Stimulated activated CD4-positive, alpha-beta T cell treated with anti-CD3 and anti-CD28 coated beads, TNF-alpha, amount 100 ng/mL, for 4 hours (primary cell): ENCODE measurements at places on chromosomes 5 and 9.

DNA sequence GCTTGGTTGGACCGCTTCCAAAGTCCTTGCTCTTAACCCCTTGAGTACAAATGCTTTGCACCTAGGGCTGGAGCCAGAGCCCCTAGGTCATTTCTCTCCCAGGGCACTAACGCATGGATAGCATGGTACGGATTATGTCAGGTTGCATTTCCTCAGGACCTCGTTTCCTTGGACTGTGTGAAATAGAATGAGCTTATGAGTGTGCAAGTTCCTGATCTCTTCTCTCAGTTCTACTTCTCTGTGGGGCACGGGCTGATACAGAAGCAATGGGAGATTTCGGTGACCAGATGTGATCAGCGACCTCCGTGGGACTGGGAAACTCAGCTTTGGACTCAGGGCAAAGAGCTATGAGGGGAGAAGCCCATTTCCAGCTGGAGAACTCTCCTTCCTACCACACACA lies 14.2 kb downstream of the SPARC start:
- no peak for DNase-seq

DNA sequence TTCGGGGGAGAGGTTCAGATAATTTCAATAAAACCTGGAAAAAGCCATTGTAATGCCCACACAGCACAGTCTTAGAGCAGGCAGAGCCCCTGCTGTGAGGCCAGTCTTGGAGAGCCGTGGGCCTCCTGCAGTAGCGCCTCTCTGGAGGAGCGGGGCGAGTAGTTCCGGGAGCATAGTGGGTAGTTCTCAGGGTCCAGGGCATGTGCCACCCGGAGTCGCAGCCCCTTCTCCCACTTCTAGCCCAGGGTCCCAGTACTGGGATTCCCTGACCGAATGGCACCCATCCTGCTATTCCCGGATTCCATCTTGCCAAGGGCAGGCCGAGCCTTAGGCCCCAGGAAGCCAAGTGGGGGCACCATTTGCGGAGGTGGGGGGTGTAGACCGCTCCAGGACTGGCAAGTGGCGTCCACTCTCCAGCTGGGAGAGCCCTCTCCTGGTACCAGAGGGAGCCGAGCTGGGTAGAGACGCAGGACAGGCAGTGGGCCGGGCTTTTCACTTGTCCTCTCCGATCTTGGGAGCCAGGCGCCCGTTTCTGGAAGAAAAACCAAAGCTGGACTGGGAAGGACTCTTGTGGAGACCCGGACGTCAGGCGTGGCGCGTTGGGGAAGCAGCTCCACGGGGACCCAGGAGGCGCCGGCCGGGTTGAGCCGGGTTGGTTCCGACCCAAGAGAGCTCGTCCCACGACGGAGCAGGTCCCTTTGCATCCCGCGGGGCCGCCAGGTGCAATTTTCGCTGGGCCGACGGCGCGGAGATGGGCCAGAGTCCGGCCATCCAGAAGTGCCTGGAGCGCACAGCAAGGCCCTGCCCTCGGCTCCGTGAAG lies 12.1 kb downstream of the PROP1 start:
- no peak for DNase-seq

- DNase-seq: no peak
These were observed 32.7 kb downstream of the PTGS1 start for GRCh38 chr9:122403381-122404000.

DNA sequence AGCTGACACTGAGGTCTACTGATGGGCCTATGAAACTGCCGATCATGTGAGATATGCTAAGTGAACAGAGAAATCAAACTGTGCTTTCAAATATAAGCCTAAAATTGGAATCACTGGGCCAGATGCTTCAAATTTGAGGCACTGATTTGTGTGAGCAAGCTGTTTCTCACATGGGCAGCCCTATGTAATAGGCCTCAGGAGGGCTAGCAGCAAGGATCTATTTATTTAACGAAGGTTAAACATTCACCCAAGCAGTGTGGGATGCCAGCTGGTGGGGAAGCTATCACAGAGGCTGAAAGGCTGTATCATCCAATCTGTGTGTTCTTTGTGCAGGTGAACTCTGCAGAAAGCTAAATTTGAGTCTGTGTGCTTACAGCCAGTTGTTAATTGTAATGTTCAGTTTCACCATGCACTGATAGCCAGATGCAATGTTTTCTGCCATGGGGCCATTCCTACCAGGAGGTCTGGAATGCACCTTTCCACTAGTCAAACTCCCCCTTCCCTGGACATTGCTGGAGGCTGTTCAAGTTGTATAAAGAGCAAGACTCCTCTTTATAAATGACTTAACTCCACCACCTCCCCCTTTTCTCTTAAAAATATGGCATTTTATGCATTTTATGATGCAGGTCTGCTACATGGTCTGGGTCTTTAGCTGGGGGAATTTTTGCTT lies 228.9 kb downstream of the SH3GL2 start:
- DNase-seq: no peak

- DNase-seq: no peak
These were observed 193.5 kb downstream of the PLK2 start for GRCh38 chr5:58266402-58266801.

DNA sequence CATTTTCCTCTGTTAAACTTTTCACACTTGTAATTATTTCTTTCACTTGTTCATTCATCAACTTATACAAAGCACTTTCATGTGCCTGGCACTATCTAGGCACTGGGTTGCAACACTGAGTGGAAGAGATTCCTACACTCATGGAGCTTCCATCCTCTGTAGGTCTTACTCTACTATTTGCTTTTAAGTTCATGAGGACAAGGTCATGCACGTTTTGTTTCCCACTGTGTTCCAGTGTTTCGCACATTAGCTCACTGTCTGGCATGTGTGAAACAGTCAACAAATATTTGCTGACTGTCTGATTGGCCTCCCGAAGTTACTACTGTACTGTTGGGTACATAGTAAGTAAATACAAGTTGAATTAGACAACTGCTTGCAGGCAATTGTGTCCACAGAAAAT lies 87.9 kb upstream of the IFNK start:
- DNase-seq: no peak

DNA sequence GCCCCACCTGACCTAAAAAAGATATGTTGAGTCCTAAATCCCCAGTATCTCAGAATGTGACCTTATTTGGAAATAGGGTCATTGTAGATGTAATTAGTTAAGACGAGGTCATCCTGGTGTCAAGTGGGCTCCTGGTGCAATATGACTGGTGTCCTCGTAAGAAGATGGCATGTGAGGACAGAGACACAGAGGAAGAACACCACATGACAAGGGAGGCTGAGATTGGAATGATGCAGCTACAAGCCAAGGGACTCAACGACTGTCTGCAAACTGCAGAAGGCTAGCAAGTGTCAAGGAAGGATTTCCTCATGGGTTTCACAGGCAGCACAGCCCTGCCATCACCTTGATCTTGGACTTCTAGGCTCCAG lies 100.4 kb upstream of the DAP start:
- DNase-seq: no peak

DNA sequence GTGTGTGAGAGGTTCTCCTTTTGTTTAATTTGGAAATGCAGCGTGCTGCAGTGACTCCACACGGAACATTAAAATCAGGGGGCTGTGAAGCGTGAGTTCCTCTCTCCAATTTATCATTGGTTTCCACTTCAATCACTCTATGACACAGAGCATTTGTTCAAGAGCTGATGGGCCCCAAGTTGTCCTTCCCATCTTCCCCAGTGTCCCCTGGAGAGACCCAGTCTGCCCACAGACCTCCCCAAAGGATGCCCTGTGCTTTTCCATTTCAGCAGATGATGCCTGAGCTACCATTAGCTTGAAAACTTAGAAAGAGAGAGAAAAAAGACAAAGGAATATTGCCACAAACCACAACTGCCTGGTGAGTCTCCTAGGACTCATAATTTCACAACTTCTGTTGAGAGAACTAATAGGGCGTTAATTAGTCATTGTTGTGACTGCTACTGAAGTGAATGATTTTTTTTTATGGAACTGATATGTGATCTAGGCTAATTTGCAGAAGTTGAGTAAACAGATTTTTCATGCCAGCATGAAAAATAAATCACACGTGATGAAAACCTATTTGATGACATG lies 772.7 kb downstream of the SEMA5A start:
- DNase-seq: no peak

DNA sequence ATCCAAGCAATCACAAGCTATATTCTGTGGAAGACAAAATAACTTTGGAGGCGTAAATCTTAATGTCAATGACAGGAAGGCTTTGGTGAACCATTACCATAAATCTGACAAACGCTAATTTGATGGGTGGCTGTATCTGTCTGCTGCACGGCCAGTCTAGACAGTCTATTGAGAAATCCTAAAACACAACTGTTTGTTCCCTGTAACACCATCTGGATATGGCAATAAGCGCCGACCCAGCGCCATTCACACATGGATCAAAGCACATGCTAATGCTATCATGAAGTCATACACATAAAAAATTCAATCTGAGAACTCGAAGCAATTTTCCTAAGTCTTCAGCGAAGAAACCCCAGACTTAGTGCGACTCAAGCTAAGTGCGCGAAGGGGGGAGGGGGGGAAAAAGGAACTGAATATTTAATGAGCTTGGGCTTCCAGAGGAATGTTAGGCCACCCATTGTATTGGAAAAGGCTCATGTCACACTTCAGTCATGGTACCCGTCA lies 95.1 kb downstream of the ARL15 start:
- no peak for DNase-seq

GRCh38 chr5:158809310-158809850 lies 290.3 kb downstream of the EBF1 start:
- DNase-seq: no peak

DNA sequence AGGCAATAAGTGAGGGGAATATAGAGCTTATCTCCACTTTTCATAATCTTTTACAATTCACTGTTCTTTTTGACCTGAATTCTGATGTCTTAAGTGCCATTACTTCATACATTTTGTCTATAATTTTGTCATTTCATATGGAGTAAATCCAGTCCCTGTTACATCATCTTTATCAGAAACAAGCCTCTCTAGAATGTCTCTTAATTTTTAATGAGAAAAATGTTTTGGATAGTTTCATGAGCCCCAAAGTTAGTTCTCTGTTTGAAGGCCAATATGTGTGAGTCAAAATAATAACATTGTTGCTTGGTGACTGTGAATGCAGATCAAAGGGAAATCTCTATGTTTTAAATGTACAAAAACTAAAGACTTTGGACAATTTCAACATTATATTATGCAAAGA lies 329.6 kb upstream of the ARRDC3 start:
- no peak for DNase-seq

- no peak for DNase-seq
These were observed 87.0 kb upstream of the SPRY4 start for GRCh38 chr5:142411656-142412425.
